T-cell (primary cell): ENCODE measurements at places on chromosomes 3 and 15. TPM values are rescaled to one million over a fixed set of nuclear protein-coding genes. Genes with fewer than 3 reads are reported as not detected.

DNA sequence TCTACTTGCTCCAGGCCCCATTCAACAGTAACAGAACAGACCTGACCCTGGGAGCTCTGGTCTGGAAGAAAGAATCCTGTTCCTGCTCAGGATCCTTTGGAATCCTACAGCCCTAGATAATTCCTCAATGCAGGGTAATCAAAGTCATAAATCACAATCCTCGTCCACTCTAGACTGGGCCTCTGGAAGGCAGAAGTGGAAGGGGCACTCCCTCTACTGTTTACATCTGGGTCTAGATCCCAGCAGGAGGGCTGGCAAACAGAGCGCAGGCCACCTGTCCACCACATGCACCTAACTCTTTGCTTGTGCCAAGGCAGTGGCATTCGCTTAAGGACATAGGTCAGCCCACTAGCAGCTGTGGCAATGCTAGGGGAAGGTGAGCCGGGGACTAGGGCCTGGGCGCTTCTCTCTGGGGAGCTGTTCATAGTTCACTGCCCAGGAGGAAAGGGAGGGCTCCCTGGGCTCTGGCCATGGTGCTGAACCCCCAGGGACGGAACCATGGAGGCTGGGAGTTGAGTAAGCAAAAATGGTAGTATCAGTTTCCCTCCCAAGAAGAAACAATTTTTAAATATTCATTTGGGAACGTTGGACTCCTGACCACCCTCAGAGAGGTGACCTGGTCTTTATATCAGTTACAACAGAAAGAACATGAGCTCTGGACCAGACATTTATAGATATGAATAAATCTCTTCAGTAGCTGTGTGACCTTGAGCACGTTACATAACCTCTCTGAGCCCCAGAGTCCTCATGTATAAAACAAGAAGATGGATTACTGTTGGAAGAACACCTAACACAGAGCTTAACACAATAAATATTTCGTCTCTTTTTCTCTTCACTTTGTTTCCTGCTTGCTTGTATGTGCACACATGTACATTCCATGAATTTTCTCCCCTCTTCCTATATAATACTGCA, 90.2 kb downstream of the NTRK3 start:
- H3K36me3 ChIP-seq: no peaks in the 10 kb centered on the region
- DNase-seq: no peak
- H3K27ac ChIP-seq: no peak overlapping the region
- no peak overlapping the region for H3K4me3 ChIP-seq
- no peaks in the 10 kb centered on the region for H3K4me1 ChIP-seq

HTR3E gene
- total RNA-seq: not detected

GRCh38 chr15:35768949-35769348, 223.0 kb upstream of the DPH6 start:
- H3K4me1 ChIP-seq: no peaks in the 10 kb centered on the region
- DNase-seq: no peak
- no peaks in the 10 kb centered on the region for H3K27me3 ChIP-seq
- no peak overlapping the region for H3K4me3 ChIP-seq
- H3K27ac ChIP-seq: no peak overlapping the region
- H3K36me3 ChIP-seq: no peaks in the 10 kb centered on the region

OGG1 gene
- total RNA-seq: 30.5 TPM

ZBTB47 gene
- total RNA-seq: 1.1 TPM

DNA sequence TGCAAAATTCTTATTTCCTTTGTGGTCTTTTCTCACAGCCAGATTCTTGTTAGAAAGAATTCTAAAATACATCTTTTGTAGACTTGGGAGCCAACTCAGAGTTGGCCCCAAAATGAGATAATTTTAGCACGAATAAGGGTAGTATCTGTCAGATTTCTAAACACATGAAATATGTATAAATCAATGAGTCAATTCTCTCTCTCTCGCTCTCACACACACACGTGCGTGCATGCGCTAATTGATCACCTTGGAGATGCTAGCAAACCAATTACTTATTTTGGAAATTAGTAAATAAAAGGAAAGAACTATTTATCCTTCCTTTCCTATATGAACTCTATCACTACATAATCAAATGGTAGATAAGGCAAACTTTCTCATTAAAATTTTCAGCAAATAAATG, 32.9 kb upstream of the PIK3R4 start:
- H3K4me3 ChIP-seq: no peak overlapping the region
- H3K27ac ChIP-seq: no peak overlapping the region
- no peaks in the 10 kb centered on the region for H3K36me3 ChIP-seq
- DNase-seq: no peak

C3orf22 gene
- total RNA-seq: not detected

GRCh38 chr3:194181612-194182529, 45.9 kb downstream of the HES1 start:
- no peak for DNase-seq
- H3K27ac ChIP-seq: no peak overlapping the region
- no peaks in the 10 kb centered on the region for H3K27me3 ChIP-seq
- no peaks in the 10 kb centered on the region for H3K36me3 ChIP-seq
- no peaks in the 10 kb centered on the region for H3K4me1 ChIP-seq

SPESP1 gene
- total RNA-seq: not detected

- no peaks in the 10 kb centered on the region for H3K36me3 ChIP-seq
- no peaks in the 10 kb centered on the region for H3K4me1 ChIP-seq
- no peak overlapping the region for H3K4me3 ChIP-seq
- no peak overlapping the region for H3K27ac ChIP-seq
Measured at GRCh38 chr3:65888980-65889706, 149.6 kb downstream of the MAGI1 start.

TM6SF1 gene
- not detected for total RNA-seq

DNA sequence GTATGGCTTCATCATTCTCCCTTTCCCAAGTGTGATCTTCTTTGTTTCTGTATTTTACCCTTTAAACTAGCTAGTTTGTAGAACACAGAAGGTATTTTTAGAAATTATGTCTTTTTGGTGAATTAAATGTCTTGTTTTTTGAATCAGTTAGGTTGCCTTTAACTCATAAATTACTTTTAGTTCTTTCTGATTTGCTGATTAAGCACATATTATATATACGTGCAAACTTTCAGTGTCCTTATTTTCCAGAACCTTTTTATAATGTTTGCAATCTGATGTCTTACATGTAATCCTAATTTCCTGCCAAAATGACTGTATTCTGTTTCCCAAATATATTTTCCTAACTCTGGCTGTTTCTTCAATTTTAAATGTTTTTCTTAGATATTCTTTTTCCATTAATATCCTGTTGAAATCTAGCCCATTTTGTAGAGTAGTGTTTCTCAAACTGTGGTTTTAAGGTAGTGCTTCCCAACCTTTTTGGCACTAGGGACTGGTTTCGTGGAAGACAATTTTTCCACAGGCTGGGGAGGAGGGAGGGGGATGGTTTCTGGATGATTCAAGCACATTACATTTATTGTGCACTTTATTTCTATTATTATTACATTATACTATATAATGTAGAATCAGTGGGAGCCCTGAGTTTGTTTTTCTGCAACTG, 51.8 kb downstream of the CHD2 start:
- no peaks in the 10 kb centered on the region for H3K27me3 ChIP-seq
- DNase-seq: no peak
- H3K27ac ChIP-seq: no peak overlapping the region
- peaks cover 95% of the 10 kb centered on the region for H3K36me3 ChIP-seq
- H3K4me3 ChIP-seq: no peak overlapping the region
- no peaks in the 10 kb centered on the region for H3K4me1 ChIP-seq
